CD4-positive, alpha-beta T cell (primary cell): ENCODE measurements at places on chromosomes 3 and 15. TPM values are rescaled to one million over a fixed set of nuclear protein-coding genes. Genes with fewer than 3 reads are reported as not detected.

DNA sequence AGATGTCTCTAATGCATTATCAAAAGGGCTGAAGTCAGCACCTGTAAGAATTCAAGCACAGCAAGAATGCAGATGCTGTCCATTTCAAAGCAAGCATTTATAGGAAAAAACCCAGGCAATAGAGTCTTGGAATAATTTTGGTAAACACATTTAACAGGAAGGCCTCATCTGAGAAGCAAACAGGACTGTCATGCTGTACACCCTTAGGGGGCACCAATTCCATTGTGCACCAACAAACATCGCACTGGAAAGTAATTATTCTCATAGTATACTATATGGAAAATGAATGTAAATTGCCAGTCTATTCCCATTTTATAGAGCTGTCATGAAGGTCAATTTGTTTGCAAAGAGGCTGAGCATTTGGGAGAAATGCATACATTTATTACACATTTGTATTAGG, 247.3 kb upstream of the SUCLG2 start:
- no peak for DNase-seq

The BOC gene
- not detected for total RNA-seq

DNA sequence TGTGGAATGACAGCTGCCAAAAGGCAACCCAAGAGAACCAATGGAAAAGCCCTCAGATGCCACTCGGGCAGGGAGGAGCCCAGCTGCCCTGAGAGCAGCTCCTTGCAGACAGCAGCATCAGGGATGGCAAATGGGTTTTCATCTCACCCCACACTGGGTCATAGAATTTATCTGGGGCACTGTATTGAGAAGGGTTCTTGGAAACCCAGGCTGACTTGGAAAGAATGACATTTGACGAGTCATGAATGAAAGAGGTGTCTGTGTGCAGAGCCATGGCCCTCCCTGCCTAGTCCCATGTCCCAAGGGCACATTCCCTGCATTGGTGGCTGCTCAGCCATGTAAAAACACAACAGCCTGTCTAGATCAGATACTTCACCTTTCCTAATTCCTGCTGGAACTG, 157.9 kb upstream of the BHLHE40 start:
- DNase-seq, result no peak

GRCh38 chr15:77024273-77025082, 29.6 kb downstream of the PSTPIP1 start:
- peak; percentile 78 for DNase-seq

DNA sequence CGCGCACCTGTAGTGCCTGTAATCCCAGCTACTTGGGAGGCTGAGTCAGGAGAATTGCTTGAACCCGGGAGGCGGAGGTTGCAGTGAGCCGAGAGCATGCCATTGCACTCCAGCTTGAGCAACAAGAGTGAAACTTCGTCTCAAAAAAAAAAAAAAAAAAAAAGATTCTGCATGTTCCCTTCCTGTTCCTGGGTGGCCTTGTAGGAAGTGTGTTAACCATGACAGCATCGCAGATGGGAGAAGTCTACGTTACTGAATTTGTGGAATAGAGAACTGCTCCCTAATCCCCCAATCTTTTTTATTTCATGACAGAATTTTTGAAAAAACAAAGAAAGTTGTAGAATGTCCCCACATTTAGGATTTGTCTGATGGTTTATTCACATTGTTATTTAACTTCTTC, 45.4 kb downstream of the FOXL2 start:
- DNase-seq, result no peak

DNA sequence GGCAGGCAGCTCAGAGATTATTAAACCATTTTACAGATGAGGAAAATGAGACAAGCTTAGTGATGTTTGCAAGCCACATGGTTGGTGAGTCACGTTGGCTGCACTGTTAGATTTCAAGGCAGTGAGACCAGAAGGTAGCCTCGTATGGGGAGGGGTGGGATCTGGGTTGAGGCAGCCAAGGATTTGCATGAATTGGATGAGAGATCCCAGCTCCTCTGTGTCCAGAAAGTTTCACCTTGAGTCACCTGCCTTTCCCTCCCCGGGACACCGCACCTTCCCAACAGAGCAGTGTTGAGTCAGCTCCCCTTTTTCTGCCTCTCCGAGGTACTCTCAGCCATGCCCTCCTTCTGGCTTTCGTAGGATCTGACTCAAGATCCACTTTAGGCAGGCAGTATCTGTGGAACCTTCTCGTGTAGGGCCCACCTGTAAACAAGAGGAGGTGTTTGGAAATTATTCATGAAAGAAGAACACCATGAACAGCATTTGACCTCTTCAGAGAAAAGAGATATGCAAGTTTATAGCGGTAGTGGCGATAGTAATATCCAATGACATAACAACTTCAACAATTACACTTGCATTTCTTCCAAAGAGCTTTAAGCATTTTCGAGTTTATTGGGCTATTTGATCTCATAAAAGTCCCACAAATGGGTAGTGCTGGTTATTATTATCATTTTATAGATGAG, 46.8 kb upstream of the VPS8 start:
- DNase-seq, result no peak

DNA sequence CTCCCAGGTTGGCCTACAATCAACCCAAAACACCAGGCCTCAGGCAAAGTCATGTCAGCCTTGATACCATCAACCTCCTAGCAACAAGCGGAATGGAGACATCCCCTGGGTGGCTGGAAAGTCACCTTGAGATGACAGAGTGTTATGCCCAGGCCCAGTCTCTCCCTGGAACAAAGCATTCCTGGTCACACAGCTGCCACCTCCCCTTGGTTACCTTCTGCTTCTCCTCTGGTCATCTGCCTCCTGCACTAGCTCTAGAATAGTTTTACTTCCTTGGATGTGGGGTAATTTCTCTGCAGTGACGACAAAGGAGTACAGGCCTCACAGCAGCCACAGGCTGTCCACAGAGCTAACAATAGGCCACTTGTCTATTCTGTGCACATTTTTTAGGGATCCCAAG, 114.9 kb downstream of the RFTN1 start:
- no peak for DNase-seq

DNA sequence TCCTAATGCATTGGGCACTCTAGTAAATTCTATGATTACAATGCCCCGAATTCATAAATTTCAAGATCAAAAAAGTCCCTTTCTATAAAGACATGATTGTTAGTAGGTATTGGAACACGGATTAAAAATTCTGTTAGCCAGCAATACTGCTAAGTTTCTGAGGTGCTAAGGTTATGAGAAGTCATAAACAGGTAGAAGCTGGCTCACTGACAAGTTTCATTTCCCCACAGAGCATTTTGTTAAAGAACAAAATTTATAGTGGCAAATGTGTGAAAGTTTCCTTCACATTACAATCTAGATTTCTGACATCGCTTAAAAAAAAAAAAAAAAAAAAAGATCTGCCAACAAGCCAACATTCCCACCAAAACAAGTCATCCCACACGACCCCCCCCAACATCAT, 12.4 kb upstream of the MAN2C1 start:
- no peak for DNase-seq

The TIGIT gene
- 4.2 TPM for total RNA-seq

The CASR gene
- 0.03 TPM for total RNA-seq

The SLC30A4 gene
- 2.1 TPM for total RNA-seq

The SOX14 gene
- not detected for total RNA-seq

DNA sequence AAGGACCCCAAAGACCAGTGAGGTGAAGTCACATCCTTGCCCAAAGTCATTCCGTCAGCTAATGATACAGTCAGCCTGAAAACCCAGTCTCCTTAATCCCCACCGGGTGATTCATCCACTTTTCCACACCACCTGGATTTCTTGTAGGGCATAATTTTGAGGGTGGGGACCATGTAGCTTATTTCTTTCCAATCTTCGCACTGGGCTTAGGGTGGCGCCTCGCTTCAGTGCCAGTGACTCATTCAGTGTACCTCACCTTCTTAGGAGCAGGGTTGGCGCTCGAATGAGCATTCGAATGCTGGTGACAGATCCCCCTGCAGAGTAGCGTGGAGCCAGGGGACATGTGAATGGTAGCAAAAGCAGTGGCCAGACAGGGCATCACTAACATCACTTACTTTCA, 24.0 kb downstream of the BMF start:
- no peak for DNase-seq

DNA sequence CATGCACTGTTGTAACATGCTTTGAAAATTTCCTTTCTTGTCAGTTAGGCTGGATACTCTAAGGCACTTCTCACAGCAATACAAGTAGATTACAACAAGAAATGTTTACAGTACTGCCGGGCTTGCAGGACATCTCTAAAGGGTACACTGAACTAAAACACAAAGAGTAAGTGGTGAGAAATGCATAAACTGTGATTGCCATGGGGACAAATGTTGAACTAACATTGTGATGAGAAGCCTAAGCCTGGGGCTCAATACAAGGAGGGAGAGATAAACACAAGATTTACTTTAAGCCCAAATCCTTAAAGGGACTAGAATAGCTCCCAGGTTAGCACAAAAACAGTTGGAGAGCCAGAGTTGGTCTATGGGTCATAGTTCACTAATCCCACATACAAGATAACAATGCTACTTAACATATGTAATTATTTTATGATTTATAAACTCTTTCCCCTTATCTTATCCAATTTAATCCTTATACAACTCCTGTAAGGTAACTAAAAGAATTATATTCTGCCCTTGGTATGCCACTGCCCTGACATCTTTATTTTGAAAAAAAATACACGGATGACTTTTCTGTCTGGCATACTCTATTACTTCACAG, 126.9 kb downstream of the THRB start:
- DNase-seq, result no peak

- no peak for DNase-seq
Observed at GRCh38 chr3:129536374-129536667, 6.7 kb upstream of the H1-8 start.

GRCh38 chr3:155193868-155194267, 99.6 kb downstream of the STRIT1 start:
- DNase-seq, result no peak

- DNase-seq, result no peak
Observed at GRCh38 chr3:49801160-49801559, 1.5 kb upstream of the CDHR4 start.

DNA sequence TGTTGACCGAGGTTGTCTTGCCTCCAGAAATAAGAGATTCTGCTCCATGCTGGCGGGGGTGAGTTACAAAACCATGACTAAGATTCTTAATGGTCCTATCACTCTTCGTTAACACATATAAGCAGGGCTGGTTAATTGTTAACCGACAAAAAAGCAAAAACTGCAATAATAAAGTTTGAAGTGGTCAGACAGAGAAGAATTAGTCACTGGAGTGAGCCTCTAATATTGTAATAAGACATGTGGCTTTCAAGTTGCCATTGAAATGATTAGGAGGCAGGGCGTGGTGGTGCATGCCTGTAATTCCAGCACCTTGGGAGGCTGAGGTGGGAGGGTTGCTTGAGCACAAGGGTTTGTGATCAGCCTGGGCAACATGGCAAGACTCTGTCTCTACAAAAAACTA, 78.4 kb upstream of the NR2F2 start:
- no peak for DNase-seq

The CD200R1L gene
- not detected for total RNA-seq

GRCh38 chr3:142888099-142888480, 793 bp downstream of the PCOLCE2 start:
- no peak for DNase-seq

The UQCRC1 gene
- total RNA-seq, result 75.5 TPM

- no peak for DNase-seq
Observed at GRCh38 chr3:186847437-186847836, 4.9 kb downstream of the ADIPOQ start.

DNA sequence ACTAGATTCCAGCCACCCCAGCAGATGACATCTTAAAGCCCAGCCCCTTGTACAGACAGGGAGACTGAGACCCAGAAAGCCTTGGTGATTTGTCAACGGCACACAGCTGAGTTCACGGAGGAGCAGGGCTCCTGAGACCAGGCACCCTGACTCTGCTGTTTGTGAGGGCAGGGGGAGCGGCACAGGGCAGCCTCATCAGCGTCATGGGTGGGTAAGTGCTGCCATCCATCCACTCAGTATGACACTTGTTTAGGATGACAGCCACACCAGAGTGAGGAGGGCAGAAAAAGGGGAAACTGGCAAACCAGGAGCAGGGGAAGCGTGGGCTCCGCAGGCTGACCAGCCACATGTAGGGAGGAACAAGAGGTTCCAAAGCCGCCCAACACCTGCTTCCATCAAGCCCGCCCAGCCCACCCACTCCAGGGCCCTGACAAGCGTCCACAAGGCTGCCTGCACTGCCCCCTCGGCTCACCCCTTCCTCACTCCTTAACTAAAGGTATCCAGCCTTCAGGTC, 19.9 kb downstream of the RBPMS2 start:
- no peak for DNase-seq

- DNase-seq, result no peak
Observed at GRCh38 chr15:93063262-93063671, 25.7 kb downstream of the RGMA start.

DNA sequence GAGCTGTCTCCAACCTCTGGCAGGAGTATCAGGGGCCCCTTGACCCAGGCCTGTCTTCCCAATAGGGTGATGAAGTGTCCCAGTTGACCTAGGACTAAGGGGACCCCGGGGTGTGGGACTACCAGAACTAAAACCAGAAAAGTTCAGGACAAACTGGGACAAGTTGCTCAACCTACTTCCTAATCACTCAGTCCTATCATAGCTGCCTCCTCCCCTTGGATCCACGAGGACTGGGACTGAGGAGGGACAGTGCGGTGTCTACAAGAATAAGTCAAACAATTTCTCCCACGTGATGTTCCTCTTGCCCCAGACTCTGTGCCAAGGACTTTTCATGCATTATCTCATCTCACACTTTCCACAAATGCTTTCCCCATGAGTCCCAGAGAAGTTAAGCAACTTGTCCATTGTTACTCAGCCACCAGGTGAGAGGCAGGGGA, 49.4 kb upstream of the SLCO2A1 start:
- DNase-seq, result no peak

The CCR8 gene
- 2.1 TPM for total RNA-seq

GRCh38 chr3:124413989-124414598, 316.2 kb upstream of the UMPS start:
- no peak for DNase-seq

- no peak for DNase-seq
Observed at GRCh38 chr3:64399205-64399800, 174.0 kb upstream of the PRICKLE2 start.

The MGLL gene
- 0.38 TPM for total RNA-seq

DNA sequence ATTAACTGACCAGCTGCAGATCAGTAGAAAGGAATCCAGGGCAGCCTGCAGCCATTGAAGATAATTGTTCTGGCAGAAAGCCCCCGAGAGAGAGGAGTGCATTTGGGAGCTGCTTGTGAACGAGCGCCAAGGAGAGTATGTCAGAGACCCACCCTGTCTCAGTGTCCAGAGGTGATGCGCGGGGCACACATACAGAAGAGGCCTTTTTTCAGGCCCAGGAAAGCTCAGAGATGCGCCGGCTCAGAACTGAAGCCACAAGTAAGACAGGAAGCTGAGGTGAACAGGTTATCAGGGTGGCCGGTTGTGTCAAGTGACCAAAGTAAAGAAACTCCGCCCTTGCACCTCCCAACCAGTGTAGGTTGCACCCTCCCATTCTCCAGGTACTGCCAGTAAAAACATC, 59.8 kb upstream of the HEG1 start:
- DNase-seq, result no peak

The HTR3E gene
- not detected for total RNA-seq

- DNase-seq, result no peak
Observed at GRCh38 chr3:148711981-148712666, 14.4 kb downstream of the AGTR1 start.
